NCI-H526 treated with DMSO at 0.1 percent for 48 hours (cell line): ENCODE measurements at places on chromosomes 2 and 18.

DNA sequence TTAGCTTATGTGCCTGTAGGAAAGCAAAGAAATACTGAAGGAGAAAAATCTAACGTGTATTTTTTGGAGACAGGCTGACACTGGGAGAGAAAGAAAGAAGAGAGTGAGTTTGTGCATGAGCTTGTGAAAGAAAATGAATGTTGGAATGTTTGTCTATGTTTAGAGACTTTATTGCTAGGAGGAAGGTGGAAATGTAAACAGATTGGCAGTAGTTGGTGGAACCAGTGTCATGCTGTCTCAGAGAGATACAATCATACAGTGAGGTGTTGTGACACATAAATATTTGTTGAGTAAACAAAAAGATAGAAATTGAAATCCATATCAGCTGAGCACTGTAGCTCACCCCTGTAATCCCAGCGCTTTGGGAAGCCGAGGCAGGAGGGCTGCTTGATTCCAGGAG is 222.2 kb upstream of the MEIS1 start:
- no peak for DNase-seq

DNA sequence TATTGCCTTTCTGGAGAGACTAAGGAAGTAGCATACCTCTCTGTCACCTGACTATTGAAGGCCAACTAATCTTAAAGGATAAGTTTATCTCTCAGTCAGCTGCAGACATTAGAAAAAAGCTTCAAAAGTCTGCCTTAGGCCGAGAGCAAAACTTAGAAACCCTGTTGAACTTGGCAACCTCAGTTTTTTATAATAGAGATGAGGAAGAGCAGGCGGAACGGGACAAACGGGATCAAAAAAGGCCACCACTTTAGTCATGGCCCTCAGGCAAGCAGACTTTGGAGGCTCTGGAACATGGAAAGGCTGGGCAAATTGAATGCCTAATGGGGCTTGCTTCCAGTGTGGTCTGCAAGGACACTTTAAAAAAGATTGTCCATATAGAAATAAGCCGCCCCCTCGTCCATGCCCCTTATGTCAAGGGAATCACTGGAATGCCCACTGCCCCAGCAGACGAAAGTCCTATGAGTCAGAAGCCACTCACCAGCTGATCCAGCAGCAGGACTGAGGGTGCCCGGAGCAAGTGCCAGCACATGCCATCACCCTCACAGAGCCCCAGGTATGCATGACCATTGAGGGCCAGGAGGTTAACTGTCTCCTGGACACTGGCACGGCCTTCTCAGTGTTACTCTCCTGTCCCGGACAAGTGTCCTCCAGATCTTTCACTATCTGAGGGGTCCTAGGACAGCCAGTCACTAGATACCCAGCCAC is 61.5 kb upstream of the FAM98A start:
- DNase-seq: no peak

- no peak for DNase-seq
These were observed 531.5 kb upstream of the SALL3 start for GRCh38 chr18:78448106-78448505.

GRCh38 chr18:48831113-48831759 is 119.5 kb downstream of the SMAD7 start:
- no peak for DNase-seq

DNA sequence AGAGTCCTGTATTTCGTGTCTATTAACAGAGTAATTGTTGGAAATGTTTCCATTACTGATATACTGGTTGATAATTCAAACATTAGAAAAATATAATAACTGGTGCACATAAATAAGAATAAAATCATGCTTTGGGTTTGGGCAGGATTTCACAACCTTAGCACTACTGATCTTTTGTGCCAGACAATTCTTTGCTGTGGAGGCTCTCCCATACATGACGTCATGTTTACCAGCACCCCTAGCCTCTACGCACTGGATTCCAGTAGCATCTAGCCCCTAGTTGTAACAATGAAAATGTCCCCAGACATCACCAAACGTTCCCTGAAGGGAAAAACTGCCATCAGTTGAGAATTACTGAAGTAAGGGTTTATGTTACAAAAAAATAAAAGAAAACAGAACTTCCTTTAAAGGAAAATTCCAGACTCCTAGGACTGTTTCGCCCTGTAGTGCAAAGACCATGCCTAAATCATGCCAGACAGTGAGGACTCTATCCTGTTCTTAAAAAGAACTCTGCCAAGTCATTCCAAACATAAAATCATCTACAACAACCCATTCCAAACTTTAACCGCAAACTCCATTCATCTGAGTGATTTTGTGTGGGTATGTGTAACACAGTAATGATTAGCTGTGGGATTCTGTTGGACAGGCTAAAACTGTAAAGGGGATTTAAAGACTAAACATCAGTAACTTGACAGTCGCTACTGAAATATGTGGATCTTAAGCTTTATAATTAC is 313.4 kb upstream of the CCDC68 start:
- no peak for DNase-seq

DNA sequence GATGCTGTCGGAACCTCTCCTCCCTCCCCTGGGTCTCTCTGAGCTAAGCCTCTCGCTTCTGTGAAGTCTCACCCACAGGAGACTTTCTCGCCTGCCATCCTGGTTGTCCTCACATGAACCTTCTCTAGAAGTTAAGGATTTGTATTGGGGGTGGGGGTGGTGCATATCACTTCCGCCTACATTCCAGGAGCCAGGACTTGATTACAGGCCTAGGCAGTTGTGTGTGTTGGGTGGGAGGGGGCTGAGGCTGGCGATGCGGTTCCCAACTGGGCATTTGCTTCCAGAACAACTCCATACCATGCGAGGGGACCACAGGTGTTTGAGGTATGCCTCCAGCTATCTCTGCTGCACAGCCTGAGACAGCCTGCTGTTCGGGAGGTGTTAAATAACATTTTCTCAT is 56.8 kb upstream of the MGAT4A start:
- DNase-seq: no peak

- no peak for DNase-seq
These were observed 47.5 kb downstream of the ARID5A start for GRCh38 chr2:96584017-96584416.

- DNase-seq: no peak
These were observed 331.5 kb downstream of the HRH4 start for GRCh38 chr18:24791751-24792545.

- DNase-seq: no peak
These were observed 491.2 kb downstream of the SUCLG1 start for GRCh38 chr2:83967854-83968253.

DNA sequence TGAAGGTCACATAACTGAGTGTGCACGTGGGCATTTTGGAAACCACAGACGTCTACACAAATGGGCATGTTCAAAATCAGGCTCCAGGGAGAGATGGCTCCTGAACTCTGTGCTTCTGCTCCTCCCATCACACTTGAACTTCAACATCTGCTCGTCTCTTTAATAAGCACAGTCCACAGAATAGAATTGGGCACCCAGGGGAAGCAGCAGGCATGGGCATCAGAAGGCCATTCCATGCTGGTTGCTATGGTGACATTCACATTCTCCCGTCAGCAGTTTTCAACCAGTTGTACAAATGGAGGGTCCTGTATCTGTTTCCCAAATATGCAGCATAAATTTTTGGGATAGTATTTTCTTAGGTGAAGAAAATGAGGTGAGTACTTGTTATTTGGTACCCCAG is 183.7 kb upstream of the COPS8 start:
- DNase-seq: no peak

DNA sequence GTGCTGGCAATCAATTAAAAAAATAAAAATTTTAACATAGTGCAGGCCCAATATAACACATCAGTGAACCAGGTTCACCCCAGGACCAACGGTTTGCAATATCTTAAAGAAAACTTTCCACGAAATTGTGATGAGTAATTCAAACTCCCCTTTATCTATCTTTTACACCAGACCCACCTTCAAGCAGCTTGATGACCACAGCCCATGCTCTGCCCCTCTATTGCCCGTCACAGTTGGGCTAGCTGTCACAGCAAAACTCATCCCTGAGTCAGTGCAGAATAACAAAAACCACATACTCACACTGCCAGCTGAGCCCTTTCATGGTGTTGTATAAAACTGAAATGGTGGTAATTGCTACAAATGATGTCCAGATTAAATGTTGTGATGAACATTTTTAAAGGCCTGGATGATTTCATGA is 112.5 kb upstream of the CREB1 start:
- no peak for DNase-seq

DNA sequence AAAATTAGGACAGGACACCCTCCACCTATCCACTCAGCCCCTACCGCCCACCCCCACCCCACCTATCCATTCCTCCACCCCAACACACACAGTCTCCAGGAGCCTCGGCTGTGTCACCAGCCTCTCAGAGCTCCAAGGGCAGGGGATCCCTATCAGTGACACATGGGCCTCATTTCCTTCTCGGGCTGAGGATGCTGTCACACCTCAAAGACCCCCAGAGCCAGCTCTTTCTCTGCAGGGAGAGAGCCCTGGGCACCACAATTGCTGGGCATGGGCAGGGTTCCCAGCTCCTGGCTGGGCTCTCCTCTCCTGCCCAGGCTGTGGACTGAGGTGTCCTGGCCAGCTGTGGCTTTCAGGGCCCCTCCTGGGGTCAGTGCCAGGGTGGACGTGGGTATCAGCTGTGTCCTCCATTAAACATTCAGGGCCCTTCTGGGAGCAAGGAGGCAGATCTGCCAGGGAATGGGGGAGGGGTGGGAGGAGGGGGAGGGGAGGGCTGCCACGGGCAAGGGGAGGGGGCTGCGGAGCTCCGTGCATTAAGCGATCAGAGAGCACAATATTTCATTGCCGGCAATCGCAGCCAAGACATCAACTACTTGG is 14.3 kb upstream of the ECEL1 start:
- DNase-seq: no peak

- DNase-seq: no peak
These were observed 181.9 kb upstream of the MYT1L start for GRCh38 chr2:2512931-2513330.

DNA sequence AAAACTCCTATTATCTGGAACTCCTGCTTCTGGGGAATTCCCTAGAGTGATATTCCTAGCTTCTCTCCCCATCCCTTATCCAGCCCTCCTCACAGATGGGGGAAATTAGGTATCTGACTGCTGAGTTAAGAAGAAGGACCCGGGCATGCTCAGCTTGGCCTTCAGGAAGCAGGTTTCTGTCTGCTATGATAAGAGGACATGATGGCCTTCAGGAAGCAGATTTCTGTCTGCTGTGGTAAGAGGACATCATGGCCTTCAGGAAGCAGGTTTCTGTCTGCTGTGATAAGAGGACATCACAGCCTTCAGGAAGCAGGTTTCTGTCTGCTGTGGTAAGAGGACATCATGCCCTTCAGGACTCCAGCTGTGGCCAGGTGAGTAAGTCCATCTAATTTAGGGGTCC is 65.2 kb downstream of the PLEKHM3 start:
- DNase-seq: no peak

GRCh38 chr18:55286257-55286825 is 301.7 kb downstream of the TCF4 start:
- no peak for DNase-seq

DNA sequence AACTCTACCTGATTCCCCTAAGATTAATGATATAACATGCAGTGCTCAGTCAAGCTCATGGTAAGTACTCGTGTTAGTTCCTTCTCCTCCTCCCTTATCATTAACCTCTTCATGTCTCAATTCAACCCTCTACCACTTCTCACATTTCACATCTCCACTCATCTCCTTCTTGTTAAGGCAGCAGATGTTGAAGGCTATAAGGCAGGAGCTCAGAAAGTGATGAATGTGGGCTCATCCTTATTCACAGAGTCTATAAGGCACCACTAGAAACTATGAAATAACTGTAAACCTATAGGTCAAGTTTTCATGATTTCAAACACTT is 56.0 kb downstream of the CLHC1 start:
- DNase-seq: no peak

- DNase-seq: no peak
These were observed 313.2 kb downstream of the RND3 start for GRCh38 chr2:150174056-150174805.

GRCh38 chr18:74337912-74338309 is 22.3 kb downstream of the C18orf63 start:
- DNase-seq: no peak

GRCh38 chr2:219687882-219688559 is 60.6 kb downstream of the SLC4A3 start:
- no peak for DNase-seq

- DNase-seq: no peak
These were observed 1102.1 kb upstream of the KLHL29 start for GRCh38 chr2:22282916-22283315.

DNA sequence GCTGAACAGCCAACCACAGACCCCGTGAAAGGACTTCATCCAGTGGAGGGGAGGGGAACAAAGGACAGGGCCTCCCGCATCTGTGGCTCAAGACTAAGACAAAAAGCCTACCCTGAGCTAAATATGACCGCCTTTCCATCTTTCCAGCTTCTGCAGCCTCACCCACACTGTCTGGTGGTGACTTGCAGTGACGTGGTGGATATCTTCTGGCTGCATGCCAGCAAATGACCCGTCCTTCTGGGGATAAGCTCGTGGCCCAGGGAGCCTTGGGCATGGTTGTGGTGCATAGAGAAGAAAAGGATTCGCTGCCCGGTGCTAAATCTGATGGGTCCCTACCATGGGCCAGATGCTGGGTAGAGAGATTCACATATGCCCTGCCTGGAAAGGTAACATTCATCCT is 8.7 kb upstream of the NGEF start:
- no peak for DNase-seq

DNA sequence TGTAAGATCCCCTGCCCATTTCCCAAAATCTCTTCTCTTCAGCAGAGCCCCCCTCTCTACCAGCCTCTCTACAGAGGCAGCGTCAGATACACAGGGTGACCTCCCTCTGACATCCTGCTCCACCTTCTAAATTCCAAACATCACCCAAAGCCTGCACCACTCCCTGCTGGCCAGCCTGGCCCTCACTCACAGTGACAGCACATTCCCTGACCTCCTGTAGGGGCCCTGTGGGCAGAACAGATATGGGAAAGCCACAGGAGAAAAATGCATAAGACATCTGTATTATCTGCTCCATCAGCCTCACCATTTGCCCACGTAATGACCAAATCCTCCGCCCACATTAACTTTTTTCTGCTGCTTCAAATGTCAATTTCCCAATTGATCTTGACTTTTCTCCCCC is 40.6 kb downstream of the TRABD2A start:
- DNase-seq: no peak

DNA sequence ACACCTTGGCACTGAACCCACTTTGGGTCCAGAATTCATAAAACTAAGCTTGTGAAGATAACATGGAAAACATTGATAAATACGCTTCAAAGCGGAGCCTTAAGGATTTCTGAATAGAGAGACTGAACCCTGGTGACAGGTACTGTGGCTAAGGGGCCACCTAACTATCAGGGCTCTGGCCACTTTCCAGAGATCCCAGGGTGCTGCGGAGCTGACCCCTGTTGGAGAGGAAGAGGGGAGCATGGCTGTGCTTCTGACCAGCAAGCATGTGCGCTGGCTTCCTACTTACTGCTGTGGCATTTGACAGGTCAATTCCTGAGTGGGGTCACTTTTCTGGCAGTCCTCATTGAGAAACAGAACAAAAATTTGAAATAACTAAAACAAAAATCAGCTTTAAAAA is 228.3 kb downstream of the NAPG start:
- no peak for DNase-seq

DNA sequence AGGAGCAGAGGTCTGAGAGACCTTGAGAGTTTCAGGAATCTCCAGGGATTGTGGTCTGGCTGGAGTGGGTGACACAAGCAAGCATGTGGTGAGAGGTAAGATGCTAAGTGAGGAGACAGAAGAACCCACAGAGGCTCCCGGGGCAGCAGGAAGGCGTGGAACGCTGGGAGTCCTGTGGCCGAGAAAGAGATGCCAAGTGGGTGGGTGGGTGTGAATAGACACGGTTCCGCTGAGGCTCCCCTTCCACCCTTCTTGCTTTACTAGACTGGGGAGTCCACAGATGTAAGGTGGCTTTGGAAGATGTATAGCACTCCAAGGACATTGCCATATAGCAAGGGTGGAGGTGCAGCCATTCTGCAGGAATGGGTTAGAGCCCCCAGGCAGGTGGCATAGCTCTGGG is 4.2 kb downstream of the TEX51 start:
- no peak for DNase-seq
